ENCODE measurements at places on chromosomes 4 and X.

DNA sequence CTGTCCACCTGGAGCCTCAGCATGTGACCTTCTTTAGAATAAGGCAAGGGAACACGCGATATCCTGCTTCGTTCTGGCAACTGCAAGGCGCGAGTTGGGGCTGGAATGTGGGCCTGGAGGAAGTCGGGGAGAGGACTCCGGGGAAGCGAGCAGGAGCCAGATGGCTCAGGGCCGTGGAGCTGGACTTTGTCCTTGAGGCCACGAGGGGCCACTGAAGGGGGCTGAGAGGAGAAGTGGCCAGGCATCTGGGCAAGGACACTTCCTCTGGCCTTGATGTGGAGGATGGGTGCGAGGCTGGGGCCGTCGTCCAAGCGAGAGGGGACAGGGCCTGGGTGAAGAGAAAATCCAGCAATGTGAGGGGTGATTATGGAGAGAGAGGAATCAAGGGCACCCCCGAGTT lies 12.2 kb upstream of the DUSP9 start:
- DNase-seq = no peak

DNA sequence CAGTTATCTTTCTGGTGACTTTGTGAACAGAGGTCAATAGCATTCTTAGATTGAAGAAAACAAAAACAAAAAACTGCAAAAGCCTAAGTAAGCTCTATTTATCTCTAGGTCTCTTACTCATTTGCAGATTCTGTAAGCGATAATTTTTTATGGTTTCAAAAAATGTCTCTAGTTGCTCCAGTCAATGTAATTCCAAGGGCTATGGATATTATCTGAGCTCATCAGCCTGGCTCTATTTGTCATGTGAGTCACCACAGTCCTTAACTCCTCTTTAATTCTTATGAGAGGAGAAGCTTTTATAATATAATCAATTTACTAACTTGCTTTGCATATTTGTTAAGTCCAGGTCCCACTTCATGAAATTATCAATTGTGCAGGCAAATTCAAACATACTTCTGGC lies 79.1 kb downstream of the NPFFR2 start:
- DNase-seq = no peak

DNA sequence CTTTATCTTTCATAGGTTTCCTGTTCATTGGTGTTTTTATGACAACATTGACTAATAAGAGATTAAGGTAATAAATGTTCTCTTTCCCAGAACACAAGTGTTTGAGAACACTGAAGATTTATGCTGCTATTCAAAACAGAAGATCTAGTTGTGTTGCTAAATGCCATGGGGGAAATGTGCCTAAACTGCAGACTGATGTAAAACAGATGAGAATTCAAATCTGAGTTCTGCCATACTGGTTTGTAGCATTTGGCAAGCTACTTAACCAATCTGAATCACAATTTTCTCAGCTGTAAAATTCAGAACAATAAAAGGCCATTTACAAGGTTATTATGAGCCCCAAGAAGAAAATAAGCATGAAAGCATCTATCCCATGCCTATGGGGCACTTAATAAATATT lies 2.3 kb downstream of the SLC10A6 start:
- no peak for DNase-seq

DNA sequence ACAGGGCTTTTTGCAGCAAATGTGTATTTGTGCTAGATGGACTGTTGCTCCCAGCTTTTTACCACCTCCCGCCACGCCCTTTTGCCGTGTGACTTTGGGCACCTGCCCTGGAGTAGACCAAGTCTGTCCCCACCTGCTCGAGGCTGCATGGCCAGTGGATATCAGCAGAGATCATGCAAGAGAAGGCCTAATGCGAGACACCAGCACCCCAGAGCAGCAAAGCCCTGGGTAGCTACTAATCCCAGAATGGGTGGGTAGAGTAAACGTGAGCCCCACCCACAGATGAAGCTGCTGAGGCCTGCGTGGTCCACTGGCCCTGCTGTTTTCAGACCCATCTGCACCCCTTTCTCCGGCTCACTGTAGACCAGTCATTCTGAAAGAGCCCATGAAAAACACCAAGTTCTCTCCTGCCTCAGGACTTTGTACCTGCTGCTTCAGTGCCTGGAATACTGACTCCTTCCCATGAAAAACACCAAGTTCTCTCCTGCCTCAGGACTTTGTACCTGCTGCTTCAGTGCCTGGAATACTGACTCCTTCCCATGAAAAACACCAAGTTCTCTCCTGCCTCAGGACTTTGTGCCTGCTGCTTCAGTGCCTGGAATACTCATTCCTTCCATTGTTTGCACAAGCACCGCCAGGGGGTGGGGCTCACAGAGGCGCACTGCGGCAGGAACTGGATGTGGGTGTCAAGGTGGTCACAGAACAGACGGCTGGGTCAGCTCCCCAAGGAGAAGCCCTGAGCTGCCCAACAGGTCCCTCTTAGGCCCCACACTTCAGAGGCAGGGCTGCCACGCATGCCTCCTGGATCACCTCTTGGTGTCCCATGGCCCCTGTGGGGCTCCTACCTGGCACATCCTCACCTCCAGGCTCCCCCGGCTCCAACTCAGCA lies 5.1 kb upstream of the TNIP2 start:
- DNase-seq = no peak

GRCh38 chrX:113929004-113929403 lies 654.9 kb upstream of the HTR2C start:
- DNase-seq = no peak

DNA sequence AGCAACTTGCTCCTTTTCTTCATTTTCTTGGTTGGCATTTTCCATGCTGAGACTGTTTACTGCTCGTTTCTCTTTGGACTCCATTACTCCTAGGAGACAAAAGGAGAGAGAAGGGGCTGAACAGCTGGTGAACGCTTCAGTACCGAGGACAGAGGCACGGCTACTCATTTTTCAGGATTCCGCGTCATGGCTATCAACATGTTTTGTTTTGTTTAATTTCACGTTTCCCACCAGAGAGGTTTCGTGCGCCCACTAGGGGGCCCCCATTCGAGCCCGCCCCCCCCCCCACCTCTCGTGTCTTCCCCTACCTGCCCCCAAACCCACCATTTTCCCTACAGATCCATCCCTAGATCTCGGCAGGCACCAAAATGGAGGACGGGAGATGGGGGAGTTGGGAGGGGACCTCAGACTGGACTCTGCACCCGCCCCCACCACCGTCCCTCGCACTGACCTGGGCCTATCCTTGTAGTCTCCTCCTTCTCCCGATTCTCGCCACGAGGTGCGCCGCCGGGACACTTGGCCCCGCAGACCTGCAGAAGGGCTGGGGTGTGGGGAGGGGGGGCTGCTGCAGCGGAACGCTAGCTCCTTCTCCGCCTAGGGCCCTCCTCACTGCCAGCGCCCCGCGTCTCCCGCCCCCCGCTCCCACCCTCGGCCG lies 653 bp downstream of the BEX1 start:
- no peak for DNase-seq

GRCh38 chr4:40180356-40180755 lies 16.5 kb upstream of the RHOH start:
- no peak for DNase-seq

DNA sequence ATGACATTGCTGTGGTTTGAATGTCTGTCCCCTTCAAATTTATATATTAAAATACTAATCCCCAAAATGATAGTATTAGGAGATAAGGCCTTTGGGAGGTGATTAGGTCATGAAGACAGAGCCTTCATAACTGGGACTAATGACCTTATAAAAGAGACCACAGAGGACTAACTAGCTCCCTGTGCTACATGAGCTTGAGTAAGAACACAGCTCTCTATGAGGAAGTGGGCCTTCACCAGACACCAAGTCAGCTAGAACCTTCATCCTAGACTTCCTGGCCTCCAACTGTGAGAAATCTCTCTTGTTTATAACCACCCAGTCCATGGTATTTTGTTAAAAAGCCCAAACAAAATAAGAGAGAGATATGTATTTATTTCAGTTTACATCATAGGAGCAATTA lies 242.2 kb upstream of the CTSO start:
- no peak for DNase-seq

- no peak for DNase-seq
These were observed 120.4 kb downstream of the PCDH7 start for GRCh38 chr4:30840571-30840970.

DNA sequence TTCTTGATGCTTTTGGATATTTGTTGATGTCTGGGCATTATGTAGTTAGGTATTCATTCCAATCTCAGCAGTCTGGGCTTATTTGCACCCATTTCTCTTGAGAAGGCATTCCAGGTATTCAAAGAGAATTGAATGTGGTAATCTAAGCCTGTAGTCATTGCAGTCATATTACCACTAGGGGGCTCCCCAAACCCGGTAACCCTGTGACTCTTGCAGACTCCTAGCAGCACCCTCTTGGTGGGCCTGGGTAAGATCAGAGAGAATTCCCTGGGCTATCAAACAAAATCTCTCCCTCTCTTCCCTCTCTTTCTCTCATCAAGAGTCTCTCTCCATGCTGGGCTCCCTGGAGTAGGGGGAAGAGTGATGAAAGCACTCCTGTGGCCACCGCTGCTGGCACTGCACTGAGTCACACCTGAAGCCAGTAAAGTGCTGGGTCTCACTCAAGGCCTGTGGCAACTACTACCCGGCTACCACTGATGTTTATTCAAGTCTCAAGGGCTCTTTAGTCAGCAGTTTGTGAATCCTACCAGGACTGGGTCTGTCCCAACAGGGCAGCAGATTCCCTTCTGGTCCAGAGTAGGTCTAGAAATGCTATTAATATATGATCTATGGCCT lies 187.7 kb upstream of the NUDT10 start:
- DNase-seq = no peak

- no peak for DNase-seq
These were observed 95.1 kb downstream of the NHS start for GRCh38 chrX:17470136-17470535.

DNA sequence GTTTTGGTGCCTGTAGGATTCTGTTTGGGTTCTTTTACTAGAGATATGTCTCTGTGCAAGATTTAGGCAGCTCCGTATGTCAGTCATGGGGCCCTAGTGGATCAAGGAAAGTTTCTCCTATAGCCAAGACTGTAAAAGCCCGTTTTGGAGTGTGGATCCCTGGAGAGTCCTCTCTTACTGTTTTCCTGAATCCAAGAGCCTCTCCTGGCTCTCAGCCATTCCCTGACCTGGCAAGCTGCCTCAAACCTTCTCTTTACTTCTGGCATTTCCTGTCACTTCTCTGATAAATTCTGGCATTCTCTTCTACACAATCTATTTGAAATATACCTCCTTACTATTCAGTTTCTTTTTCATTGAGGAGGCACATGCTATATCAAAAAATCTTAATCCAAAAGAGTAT lies 41.4 kb downstream of the DCAF12L2 start:
- DNase-seq = no peak

DNA sequence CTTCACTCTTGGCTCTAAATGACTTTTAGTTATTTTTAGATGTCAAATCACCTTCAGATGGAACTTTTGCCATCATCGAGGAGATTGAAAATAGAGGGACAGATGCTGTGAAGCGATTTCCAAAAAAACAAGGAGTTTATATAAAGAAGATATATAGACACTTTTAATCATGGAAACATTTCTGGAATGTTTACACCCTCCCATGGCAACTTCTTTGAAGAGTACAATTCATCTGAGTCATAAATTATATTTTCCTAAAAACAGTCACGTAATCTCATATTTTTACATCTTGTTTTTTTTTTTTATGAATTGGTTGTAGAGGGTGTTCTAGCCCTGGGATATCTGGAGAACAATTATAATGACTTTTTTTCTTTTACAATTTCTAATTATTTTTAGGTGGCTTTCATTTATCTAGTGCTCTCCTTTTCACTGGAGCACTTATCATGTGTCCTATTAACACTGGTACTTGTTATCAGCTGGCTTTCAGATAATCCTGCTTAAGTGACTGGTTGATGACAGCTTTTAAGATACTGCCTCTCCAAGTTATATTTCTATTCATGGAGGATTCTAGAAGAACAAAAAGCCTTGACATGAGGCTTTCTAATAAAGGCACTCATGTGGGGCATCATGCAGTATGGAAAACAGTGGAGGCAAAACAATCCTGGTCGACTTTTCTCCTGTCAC lies 24.9 kb downstream of the PCDH7 start:
- DNase-seq = no peak

DNA sequence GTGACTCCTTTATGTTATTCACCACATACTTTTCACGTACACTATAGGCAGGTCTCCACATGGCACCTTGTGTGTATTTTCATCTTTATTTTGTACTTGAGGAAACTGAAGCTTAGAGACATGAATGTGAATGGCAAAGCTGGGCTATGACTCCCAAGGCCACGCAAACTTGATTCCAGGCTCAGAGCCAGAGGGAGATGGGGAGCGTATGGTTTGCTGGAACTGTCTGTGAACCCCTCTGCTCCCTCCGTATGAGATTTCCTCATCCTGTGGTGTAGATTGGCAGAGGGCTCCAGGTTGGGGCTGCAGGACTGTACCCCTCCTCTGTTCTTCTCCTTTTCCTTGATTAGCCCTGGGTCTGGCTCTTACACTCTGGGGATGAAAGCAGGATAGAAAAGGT lies 16.1 kb upstream of the STARD8 start:
- no peak for DNase-seq

DNA sequence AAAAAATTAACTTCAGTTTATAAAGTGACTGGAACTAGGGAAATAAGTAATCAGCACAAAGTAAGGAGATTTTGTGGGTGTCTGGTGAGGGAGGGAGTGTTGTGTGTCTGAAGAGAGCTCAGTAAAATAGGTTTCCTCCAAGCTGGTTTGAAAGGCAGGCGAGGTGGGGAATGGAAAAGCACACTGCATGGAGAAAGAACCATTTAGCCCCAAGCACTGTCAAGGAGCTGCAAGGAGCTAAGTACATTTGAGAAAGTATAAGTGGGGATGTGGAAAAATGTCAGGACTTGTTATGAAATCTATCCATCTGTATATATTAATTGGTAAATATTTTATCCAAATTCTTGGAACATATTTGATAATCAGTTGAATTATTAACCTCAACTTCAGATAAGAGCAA lies 956 bp downstream of the C4orf51 start:
- no peak for DNase-seq

DNA sequence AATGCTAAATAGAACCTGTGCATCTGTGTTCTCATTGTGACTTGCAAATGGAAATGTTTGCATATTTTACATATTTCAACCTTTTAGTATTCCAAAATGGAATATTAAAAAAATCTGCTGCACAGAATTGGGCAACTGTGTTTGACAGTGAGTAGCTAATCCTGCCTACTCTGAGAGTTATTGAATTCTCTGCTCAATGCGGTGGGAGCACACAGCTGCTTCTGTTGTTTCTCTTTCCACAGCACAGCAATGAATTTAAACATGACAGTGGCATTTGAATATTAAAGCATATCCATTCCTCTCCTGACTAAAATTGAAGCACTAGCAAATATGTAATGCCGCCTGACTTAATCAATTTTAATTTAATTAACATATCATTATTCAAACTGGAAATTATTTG lies 366.6 kb downstream of the GASK1B start:
- DNase-seq = no peak

GRCh38 chr4:91118597-91118996 lies 991.4 kb downstream of the CCSER1 start:
- no peak for DNase-seq

All from ascending aorta (tissue), 2 donors.